ENCODE measurements at places on chromosomes 13 and 19.

DNA sequence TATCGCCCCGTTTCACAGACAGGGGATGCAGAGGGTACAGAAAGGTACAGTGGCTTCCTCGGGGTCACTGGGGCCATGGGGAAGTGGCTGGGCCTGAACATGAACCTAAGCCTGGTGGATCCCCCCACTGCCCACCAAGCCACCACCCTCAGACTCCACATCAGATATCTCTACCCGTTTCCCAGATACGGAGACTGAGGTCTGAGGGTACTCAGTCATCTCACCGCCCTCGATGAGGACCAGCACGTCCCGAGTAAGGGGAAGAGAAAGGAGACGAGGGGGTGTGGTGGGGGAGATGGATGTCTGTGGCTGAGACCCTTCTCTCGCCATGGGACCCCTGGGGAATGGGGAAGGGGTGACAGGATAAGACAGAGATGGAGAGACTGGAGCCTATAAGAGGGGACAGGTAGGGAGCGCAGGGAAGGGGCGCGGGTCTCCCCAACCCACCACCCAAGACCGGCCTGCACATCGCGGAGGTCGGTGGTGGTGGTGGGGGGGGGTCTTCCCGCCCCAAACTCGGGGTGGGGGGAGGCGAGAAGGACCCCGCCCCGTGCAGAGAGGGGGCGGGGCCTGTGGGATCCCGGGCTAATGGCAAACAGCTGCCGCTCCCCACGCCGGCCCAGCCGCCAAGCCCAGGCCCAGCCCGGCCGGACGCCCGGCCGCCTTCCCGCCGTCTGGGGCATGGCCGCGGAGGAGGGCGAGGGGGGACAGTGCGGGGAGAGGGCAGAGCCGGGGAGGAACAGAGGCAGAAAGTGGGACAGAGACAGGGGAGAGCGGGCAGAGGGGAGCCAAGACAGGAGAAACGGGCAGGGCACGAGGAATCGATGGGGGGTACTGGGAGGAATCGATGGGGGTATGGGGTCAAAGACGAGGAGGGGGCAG is 698 bp downstream of the KANK2 start:
- no peak for DNase-seq

GRCh38 chr19:49932731-49933131 is 3.4 kb upstream of the NUP62 start:
- DNase-seq = peak; percentile 40

- no peak for DNase-seq
Observed at GRCh38 chr13:112241288-112241687, 134.9 kb upstream of the SPACA7 start.

DNA sequence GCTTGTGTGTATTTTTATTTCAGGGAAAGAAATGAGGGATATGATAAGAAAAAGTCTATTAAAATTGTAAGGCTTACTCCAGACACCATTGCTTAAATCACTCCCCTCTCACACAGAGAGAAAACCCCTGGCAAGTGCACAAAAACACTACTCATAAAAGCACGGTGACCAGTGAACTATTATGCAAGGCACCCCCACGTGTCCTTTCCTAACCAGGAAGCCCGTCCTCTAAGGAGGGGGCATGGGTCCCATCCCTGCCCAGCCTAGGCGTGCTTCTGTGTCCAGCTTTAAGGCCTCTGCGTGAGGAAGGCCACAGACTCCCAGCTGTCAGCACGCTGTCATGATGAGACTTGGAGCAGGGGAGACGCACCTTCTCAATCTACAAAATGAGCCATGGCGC is 83.5 kb downstream of the SLC7A1 start:
- no peak for DNase-seq

DNA sequence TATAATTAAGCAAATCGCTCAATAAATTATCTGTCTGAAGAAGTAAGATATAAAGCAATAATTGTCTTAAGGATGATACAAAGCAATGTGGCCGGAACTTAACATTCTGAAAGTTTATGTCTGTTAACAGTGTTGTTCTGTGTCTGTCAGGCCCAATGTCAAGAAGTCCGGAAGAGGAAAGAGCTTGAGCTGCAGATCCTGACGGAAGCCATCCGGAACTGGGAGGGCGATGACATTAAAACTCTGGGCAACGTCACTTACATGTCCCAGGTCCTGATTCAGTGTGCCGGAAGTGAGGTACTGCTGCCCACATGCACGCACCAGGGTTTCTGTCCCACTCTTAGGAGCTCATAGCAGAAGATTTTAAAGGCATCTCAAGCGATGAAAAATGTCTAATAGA is 45.1 kb upstream of the TEX29 start:
- DNase-seq = no peak
